Esophagus squamous epithelium (tissue), 5 donors: ENCODE measurements at places on chromosomes 1 and 21.

- DNase-seq = no peak
Measured at GRCh38 chr1:152313319-152313801, 11.7 kb downstream of the FLG start.

DNA sequence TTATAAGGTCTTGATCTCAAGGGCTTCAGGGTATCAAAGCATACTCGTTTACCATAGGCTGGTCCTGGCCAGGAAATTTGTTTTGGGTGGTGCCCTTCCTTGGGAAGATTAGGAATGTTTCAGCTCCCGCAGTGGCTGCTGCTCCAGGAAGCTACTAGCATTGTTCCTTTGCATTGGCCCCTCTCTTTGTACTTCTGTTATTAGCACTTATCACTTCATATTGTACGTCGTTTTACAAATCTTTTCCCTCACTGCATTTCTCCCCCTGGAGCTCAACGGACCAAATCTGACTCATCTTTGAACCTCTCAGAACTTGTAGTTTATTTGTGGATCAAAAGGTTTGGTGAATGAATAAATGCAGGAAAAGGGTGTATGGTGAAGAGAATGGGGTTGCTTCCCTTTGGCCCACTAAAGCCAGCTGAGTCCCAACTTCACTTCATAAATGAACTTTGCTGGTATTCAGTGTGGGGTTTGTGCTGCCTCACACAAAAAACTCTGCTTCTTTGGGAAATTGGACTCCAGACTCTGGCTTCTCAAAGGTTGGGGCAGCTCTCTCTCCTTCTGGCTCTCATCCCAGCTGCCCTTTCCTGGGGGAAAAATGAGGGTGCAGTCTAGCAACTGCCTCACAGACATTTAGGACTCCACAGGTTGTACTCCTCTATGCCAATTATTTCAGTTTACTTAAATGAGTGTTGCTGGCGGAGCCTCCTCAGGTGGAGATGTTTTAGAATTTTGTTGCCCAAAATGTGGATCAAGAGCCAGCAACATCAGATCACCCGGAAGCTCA, 5.9 kb downstream of the GNAT2 start:
- no peak for DNase-seq

- DNase-seq = no peak
Measured at GRCh38 chr1:229769006-229769405, 143.0 kb downstream of the URB2 start.

- no peak for DNase-seq
Measured at GRCh38 chr1:214902636-214903320, 179.8 kb upstream of the KCNK2 start.

DNA sequence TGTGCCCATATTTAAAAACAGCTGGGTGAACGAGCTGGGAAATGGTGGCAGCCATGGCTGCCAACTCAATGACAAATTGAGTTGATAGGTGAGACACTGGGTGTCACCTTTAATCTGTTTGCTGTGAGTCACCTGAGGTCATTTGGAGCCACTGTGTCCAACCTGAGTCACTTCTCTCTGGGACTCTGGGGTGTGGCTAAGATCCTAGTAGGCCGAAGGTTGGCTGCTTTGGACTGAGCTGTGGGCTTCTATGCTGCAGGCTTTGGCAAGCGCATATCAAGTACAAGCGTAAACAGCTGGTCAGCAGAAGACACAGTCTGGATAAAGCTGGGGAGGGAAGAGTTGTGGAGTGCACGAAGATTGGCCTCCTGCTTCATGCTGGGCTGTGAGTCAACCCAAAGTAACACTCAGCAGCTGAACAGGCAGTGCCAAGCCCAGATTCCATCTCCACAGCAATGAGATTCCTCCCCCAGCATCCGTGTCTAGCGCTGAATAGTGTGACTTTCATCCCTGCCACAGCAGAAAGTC, 24.0 kb downstream of the TEX35 start:
- no peak for DNase-seq

DNA sequence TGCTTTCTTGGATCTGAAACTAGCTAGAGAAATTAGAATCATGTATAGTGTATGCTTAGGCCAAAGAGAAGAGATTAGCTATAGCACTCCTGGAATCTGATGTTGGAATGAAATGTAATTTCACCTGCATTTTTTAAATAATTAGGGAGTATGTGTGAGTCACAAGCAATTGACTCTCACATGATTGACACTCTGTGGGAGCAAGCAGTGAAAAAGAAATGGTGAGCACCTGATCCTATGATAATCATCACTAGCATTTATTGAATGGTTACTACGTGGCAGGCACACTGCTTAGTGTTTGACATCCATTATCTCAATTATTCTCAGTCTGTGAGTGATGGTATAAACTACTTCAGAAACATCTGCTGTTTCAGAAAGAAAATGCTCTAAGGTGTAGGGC, 176.6 kb downstream of the NRIP1 start:
- no peak for DNase-seq

DNA sequence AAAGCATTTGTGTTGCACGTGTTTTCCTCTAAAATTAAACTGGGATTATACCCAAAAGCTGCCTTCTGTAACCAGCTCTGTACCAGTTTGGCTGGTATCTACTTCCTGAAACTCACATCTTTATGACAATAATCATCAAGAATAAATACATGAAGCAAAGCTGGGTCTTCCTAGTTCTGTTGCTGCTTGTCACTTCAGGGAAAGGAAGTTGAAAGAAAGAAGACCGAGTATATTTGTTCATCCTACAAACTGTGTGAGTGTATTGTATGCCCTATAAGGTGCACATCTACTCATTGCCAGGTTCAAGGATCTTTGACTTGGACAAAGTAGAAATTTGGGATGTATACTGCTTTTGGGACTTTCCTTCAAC, 29.1 kb upstream of the IFNGR2 start:
- DNase-seq = no peak

DNA sequence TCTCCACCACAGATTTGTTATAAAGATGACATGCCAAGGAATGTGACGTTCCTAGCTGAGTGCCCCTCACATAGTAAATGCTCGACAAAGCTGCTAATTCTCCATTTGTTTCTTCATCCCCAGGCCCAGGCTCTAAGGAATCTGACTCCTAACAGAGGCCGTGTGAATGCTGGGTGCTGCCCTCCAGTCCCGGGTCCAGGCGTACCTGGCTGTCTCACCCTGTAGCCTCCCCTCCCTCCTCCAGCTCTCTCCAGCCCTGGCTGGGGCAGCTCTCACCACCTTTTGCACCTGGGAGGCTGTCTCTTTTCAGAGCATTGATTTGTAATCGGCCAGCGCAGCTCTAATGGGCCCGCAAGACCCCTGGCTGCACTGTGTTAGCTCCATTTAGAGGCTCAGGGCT, 11.2 kb upstream of the KLHDC7A start:
- no peak for DNase-seq

DNA sequence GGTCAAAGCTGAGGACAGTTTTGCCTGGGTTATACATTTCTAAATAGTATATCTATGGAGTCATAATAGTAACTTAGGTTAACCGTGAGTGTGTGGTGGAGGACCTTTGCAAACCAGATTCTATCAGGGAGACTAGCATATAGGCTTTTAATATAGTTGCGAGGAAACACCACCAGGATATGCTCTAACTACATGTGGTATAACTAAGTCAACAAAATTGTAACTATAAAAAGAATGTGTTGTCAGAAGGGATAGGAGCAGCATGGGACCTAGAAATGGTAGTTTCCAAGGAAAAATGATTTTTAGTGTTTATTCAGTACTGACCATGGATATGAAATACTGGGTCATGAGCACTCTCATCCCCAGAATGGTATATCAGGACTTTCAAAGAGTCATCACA, 338.1 kb downstream of the TGFB2 start:
- DNase-seq = no peak

GRCh38 chr1:195326325-195326724, 1281.9 kb downstream of the KCNT2 start:
- DNase-seq = no peak

GRCh38 chr1:77925518-77925917, 37.1 kb downstream of the NEXN start:
- no peak for DNase-seq

DNA sequence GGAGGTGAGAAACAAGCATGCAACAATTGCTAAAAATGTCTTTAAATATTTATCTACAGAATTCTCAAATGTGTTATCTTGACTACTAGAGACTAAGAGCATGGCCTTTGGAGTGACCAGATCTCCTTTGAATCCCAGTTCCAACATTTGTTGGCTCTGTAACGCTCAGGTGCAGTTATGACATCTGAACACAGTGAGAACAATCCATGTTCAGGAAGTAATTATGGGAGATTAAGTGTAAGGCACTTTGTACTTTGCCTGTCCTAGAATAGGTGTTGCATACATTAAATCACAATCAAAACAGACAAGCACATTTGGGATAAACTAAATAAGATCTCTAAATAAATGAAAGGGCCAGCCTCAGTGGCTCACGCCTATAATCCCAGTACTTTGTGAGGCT, 454.5 kb downstream of the SMYD3 start:
- no peak for DNase-seq

GRCh38 chr1:219072329-219072728, 101.3 kb upstream of the LYPLAL1 start:
- no peak for DNase-seq

GRCh38 chr21:29654855-29655254, 284.9 kb downstream of the GRIK1 start:
- no peak for DNase-seq

- no peak for DNase-seq
Measured at GRCh38 chr1:73516451-73516850, 681.5 kb downstream of the LRRIQ3 start.

DNA sequence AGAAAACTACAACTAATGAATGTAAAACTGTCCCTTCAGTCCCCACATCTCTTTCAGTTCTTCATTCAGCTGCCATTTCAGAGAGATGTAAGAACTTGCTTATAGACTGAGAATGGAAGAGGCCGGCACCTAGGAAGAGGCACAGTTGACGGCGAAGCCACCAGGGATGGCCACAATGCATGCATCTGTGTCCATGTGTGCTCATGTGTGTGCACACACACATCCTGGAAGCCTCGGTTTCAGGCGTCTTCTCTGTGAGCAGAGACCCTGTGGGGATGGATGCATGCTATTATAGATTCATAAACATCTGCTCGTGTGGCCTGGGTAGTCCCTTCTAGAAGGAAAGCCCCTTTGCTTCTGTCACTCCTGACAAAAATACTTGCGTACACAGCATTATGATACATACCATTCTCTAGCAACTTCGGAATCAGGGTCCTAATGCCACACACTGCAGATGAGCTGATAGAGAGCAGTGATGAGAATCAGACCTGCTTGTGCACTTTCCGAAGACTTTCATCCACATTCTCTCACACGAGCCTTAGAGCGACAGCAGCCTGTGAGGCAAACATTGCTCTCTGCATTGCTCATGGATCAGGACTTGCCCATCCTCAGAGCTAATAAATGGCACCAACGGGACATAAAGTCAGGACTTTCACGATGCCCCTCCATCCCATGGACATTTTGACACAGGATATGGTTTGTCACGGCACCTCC, 12.4 kb upstream of the GPR61 start:
- no peak for DNase-seq

DNA sequence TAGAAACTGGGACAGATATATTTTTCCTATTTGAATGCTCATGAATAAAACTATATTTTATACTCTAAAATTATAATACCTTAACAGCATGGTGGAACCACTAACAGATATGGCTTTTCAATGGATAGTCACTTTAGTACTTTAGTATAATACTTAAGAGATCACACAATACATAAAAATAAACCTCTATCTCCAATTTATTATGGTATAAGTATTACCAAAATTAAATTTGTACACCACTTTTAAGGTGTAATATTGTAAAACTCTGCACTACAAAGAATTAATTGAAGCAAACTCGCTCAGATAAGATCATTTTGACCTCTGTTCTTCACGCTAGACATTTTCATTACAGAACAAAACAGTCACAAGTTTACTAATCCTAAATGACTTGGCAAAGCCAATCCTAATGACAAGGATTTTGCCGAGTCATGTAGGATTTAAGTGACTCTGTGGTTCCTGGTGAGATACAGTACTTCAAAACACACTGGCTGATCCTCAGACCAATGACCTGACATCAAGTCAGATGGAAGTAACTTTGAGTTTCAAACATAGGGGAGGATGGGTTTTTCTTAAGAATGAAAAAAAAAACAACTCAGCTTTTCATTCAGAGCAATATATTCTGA, 200.6 kb downstream of the SMYD3 start:
- DNase-seq = no peak

- DNase-seq = no peak
Measured at GRCh38 chr1:217929213-217929885, 298.2 kb downstream of the SPATA17 start.

DNA sequence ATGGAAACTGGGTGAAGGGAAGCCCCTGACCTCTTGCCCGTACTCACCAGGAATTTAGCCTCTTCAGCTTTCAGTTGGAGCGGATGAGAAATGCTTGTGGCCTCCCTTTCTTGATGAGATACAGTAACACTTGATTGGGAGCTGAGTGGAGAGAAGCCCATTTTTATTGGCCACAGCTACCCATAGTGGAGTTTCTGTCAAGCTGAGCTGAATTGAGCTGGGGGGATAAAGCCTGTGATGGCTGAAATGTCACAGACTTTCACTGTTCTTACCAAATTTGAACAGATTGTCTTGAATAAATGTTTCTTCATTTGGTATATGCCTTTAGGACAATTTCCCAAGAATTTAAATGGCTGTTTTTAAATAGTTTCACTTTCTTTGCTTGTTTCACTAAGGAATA, 125.9 kb downstream of the ZMYM4 start:
- DNase-seq = no peak

DNA sequence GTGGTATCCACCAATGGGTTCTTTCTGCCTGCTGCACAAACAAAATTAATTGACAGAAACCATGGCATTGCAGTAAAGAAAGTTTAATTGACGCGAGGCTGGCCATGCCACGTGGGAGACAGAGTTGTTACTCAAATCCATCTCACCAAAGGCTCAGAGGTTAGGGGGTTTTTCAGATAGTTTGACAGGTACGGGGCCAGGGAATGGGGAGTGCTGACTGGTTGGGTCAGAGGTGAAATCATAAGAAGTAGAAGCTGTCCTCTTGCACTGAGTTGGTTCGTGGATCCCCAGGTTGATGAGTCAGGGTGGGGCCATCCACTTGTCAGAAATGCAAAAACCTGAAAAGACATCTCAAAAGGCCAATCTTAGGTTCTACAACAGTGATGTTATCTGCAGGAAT, 941 bp upstream of the TBCE start:
- no peak for DNase-seq

DNA sequence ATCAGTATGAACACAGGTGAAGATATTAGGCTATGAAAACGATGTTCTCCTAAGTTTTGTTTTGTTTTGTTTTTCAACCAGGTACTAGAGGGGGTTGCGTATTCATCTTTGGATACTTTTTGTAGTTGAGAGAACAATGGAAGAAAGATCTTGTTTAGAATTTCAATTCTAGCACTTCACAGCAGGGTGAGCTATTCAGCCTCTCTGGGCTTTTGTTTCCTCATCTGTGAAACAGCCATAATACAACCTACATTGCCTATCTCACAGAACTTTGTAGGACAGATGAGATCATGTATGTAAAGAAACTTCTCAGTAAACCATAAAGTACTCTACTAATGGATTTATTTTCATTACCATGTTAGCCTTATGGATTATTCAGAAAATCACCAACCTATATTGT, 199.5 kb downstream of the GPATCH2 start:
- DNase-seq = no peak

GRCh38 chr1:43622471-43622870, 27.5 kb upstream of the KDM4A start:
- no peak for DNase-seq
